Calu3 (cell line): ENCODE measurements at places on chromosomes 2 and 18. TPM values are rescaled to one million over a fixed set of nuclear protein-coding genes. Genes with fewer than 3 reads are reported as not detected.

GRCh38 chr18:3623769-3624545, 174.0 kb downstream of the TGIF1 start:
- peaks cover 63% of the 10 kb centered on the region for H3K36me3 ChIP-seq
- H3K4me3 ChIP-seq = peak overlapping the region; percentile 63
- peak; percentile 88 for DNase-seq
- H3K4me1 ChIP-seq = peaks cover 81% of the 10 kb centered on the region

DNA sequence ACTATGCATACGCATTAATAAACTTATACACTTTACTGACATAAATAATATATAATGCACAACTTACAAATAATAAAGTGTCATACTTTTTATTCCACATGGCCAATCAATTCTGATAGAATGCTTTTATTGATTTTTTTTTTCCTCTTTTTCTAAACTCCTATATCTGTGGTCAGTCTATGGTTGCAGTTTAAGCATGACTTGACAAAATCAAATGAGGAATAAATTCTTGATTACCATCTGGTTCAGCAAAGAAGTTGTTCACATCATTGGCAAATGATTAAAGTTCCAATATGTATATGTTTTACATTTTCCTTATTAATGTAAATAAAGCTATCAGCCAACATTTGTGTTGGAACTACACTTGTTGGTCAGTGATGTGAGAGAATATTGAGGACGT, 83.5 kb downstream of the EML6 start:
- no peaks in the 10 kb centered on the region for H3K4me1 ChIP-seq
- DNase-seq = no peak
- H3K27ac ChIP-seq = no peak overlapping the region
- H3K4me3 ChIP-seq = no peak overlapping the region

DNA sequence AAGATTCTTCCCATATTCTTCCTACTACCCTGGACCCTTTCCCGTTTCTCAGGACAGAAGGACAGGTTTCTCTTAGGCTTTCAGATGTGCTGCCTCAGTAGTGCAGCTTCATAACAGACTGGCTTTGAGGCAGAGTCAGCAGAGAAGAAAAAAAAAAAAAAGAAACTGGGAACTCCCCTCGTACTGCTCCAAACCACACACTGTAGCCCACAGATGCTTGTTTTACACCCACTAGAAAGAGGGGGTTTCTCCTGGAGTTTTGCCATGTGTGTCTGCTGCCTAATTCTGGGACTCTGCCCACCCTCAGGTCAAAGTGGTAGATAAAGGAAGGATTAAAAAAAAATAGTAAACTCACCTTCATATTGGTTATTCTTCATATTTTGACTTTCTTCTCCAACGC, 95.9 kb downstream of the NCOA1 start:
- no peaks in the 10 kb centered on the region for H3K36me3 ChIP-seq
- no peak for DNase-seq
- no peak overlapping the region for H3K27ac ChIP-seq
- H3K4me1 ChIP-seq = no peaks in the 10 kb centered on the region
- H3K4me3 ChIP-seq = no peak overlapping the region

DNA sequence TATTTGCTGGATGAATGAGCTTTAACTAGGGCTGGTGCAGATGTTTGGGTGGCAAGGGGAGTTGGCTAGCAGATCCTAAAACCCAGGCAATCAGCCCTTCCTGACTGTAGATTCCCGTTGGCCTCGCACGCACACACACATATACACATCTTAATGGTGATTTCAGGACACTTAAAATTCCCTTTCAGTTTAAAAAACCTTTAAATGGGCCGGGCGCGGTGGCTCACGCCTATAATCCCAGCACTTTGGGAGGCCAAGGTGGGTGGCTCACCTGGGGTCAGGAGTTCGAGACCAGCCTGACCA, 19.5 kb upstream of the MTCL1 start:
- H3K27ac ChIP-seq = no peak overlapping the region
- H3K4me1 ChIP-seq = no peaks in the 10 kb centered on the region
- DNase-seq = no peak

The CHRNG gene
- not detected in 2 replicates for total RNA-seq

- no peak overlapping the region for H3K27ac ChIP-seq
- H3K36me3 ChIP-seq = peaks cover 32% of the 10 kb centered on the region
- peaks cover 55% of the 10 kb centered on the region for H3K4me1 ChIP-seq
- no peak for DNase-seq
These were observed 264.4 kb downstream of the NEDD4L start for GRCh38 chr18:58308463-58308862.

GRCh38 chr2:40725950-40726349, 274.1 kb upstream of the SLC8A1 start:
- DNase-seq = no peak
- no peaks in the 10 kb centered on the region for H3K27me3 ChIP-seq

The CDKL4 gene
- total RNA-seq = 0.83 and 1.3 TPM in 2 replicates

- no peaks in the 10 kb centered on the region for H3K4me1 ChIP-seq
- no peaks in the 10 kb centered on the region for H3K36me3 ChIP-seq
- no peak overlapping the region for H3K4me3 ChIP-seq
- H3K27me3 ChIP-seq = peaks cover 14% of the 10 kb centered on the region
- H3K27ac ChIP-seq = no peak overlapping the region
These were observed 509.2 kb upstream of the SPHKAP start for GRCh38 chr2:228690681-228691080.

- H3K4me3 ChIP-seq = no peak overlapping the region
- DNase-seq = no peak
- no peak overlapping the region for H3K27ac ChIP-seq
- H3K27me3 ChIP-seq = peaks cover 29% of the 10 kb centered on the region
- H3K36me3 ChIP-seq = no peaks in the 10 kb centered on the region
These were observed 117.9 kb upstream of the POU3F3 start for GRCh38 chr2:104736026-104736425.

DNA sequence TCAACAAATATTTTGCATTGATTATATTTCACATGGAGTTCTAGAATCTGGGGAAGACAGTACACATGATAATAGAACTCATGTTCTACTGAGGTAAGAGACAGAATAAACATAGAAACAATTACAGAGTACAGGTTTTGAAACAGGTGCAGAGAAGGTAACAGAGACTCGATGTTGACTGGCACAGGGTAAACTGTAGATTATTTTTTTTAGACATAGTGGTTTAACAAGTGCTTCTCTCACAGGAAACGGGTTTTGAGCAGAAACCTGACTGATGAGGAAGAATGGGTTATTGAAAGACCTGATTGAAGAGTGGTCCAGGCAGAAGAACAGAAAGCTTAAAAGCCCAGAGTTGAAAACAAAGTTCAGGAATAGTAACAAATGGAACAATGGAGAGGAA, 1002.5 kb upstream of the FAM98A start:
- H3K36me3 ChIP-seq = no peaks in the 10 kb centered on the region
- H3K4me3 ChIP-seq = no peak overlapping the region
- no peak overlapping the region for H3K27ac ChIP-seq
- H3K4me1 ChIP-seq = no peaks in the 10 kb centered on the region

DNA sequence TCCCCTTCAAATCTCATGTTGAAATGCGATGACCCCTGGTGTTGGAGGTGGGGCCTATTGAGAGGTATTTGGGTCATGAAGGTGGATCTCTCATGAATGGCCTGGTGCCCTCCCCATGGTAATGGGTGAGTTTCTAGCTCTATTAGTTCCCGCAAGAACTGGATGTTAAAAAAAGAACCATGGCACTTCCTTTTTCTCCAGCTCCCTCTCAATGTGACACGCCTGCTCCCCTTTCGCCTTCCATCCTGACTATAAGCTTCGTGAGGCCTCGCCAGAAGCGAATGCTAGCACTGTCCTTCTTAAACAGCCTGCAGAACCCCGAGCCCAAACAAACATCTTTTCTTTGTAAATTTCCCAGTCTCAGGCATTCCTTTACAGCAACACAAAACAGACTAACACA, 303.2 kb upstream of the REV1 start:
- no peaks in the 10 kb centered on the region for H3K4me1 ChIP-seq
- H3K27me3 ChIP-seq = peaks cover 18% of the 10 kb centered on the region
- H3K4me3 ChIP-seq = no peak overlapping the region
- no peak for DNase-seq
- no peaks in the 10 kb centered on the region for H3K36me3 ChIP-seq

The ST6GAL2 gene
- not detected in 2 replicates for total RNA-seq

The CCDC148 gene
- total RNA-seq = 4.3 and 5.1 TPM in 2 replicates

The MSH6 gene
- 67.9 and 88.1 TPM in 2 replicates for total RNA-seq

- H3K36me3 ChIP-seq = no peaks in the 10 kb centered on the region
- H3K4me3 ChIP-seq = no peak overlapping the region
- peaks cover 32% of the 10 kb centered on the region for H3K27me3 ChIP-seq
- H3K4me1 ChIP-seq = no peaks in the 10 kb centered on the region
- no peak for DNase-seq
- no peak overlapping the region for H3K27ac ChIP-seq
These were observed 332.8 kb downstream of the TXNL1 start for GRCh38 chr18:56305583-56305982.

- H3K36me3 ChIP-seq = no peaks in the 10 kb centered on the region
- H3K27ac ChIP-seq = no peak overlapping the region
- peak; percentile 80 for DNase-seq
- H3K4me3 ChIP-seq = no peak overlapping the region
These were observed 259.7 kb downstream of the LPIN1 start for GRCh38 chr2:12005886-12006681.
